Iris pigment epithelial cell (primary cell): ENCODE measurements at places on chromosomes 6 and 20.

DNA sequence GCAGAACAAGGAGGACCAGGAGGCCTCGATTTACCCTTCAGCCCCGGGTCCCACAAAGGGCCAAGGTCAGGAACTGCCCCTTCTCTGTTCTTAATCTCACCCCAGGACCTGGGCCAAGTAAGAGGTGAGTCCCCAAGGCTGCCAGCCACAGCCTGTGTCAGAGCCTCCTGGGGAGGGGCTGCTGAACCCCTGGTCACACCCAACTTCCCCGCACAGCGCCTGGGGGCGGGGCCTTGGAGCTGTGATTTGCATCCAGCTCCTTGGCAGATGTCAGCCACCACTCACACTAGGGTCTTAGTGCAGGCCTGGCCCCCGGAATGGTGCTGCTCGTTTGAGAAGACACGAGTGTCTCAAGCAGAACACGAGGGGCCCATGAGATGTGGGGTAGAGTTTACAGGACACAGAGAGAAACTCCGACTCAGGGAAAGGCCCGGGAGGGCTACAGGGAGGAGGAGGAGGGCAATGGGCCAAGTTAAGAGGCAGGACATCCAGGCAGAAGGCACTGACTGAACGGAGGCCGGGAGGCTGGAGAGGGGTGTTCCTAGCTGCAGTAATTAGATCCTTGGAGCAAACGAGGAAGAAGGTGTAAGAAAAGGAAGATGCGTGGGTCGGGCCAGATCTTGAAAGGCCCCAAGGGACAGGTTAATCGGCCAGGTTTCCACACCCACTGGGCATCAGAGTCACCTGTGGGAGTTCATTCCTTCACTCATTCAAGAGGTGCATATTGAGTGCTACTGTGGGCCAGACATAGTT, 26.9 kb downstream of the ZBP1 start:
- no peak for DNase-seq

DNA sequence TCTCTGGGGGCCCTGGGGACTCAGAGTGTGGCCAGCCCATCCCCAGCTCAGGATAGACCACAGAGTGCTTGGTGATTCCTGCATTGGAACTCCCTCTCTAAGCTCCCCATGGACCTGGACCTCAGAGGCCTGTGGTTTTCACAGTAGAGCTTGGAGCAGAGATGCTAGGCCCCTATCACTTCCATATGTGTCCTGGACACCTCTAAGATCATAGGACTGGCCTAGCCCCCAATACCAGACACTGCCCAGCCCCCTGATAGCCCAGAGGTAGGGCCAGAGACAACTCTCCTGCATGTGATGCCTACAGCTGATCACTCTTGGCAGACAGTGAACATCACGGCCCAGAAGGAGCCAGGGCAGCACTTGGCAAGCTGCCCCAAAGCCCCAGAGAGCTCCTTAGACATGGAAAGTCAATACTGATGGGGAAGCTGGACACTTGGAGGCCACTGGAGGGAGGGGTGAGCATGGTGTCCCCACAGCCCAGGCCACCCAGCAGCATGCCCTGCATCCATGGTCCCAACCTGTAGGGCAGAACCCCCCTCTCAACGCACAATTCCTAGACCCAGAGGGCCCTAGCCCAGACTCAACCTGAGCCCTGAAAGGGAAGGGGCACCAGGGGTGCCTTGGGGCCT, 27.1 kb downstream of the UBD start:
- DNase-seq = no peak

- DNase-seq = no peak
Observed at GRCh38 chr20:53914781-53915445, 155.5 kb downstream of the BCAS1 start.

- no peak for DNase-seq
Observed at GRCh38 chr6:97422171-97422570, 139.2 kb upstream of the MMS22L start.

DNA sequence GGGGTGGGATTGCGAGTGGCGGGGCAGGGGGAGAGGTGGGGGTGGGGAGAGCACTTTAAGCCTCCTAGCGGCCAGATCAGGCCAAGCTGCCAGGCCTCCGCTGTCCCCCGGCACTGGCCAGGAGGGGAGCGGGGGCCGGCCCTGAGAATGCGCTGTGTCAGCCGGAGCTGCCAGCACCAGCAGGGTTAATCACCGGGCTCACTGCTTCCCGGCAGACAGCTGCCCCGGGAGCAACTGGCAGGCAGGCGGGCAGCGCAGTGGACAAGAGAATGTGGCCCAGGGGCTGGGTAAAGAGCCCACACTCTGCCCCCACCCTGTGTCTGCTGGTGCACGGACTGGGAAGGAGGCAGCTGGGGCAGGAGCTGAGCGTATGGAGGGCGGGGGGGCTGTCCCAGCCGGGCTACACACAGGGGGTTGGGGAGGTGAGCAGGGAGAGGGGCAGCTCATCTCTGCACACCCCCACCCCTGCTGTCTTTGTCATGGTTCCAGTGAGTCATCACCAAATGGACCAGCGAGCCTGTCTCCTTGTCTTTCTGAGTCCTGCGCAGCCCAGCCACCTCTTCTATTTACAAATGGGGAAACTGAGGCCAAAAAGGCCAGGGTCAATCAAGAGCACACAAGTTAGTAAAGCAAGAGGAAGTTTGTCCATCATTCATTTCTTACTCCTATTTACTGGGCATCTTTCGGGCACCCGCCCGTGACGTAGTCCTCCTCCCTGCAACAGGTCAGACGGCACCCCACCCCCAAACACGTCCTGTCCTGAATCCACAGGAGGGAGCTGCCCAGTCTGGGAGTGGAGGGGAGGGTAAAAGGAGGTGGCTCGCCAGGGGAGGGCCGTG, 2.1 kb upstream of the LAMA5 start:
- DNase-seq = no peak

DNA sequence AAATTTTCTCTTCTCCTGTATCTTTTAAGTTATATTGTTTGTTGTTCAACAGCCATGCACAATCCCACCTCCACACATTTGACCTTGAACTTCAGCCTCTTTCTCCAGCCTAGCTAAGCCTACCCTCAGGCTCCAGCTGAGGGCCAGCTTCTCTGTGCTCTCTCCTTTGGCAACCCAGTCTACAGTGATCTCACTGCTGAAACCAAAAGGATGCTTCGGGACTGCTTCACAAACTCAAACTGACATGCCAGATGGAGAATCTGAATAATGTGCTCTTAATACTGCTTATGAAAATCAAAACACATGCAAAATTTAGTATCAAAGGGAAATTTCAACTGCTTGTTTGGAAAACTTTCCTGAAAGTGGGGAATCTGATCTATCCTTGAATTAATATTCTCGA, 16.1 kb upstream of the RIN2 start:
- DNase-seq = no peak

GRCh38 chr6:36766399-36766945, 68.8 kb downstream of the RAB44 start:
- no peak for DNase-seq

- DNase-seq = no peak
Observed at GRCh38 chr20:24102290-24102689, 113.7 kb upstream of the GGTLC1 start.

DNA sequence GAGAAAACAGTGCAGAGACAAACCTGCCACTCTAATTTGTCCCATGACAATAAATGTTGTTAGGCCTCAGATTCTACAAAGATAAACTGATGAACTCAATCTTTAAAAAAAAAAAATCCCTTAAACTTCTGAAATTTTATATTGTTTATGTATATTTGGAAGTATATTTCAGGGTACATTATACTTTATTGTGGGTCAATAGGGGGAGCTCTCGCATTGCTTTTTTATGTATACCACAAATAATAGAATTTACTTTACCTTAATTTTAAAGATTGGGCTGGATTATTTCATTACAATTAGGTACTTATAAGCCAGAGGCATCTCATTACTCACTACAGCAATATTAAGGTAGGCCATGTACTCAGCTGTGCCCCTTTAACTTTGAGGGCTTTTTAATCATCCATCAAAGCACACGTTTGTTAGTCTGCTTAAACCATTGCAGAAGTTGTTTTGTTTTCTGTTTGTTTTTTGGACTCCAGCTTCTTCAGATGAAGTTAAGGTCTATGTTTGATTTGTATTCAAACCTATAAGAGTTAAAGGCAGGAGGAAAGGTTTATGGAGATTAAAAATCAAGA, 56.3 kb upstream of the EYA4 start:
- peak; percentile 32 for DNase-seq

GRCh38 chr6:157281570-157281969, 41.7 kb downstream of the TMEM242 start:
- DNase-seq = no peak

GRCh38 chr6:46746696-46747095, at the start of gene ANKRD66:
Gene ANKRD66, plus strand, starts transcription at chr6:46746933. Its CDS starts 5,016 bp downstream, at chr6:46751949.
- no peak for DNase-seq

DNA sequence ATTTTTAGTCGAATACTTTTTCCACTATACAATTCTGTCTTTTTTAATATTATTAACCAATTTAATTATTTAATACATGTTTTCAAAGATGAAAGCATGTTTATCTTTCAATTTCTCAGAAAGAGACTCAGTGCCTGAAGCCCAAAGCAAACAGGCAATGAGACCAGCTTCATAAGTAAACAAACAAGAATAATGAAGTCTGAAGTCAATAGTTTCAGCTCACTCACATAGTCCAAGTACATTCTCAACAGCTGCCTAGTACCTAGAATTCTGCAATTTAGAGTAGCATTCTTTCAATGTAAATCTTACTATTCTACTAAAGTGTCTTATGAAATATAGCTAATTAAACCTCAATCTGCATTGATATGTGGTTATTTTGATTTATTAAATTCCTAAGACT, 626.5 kb upstream of the NRSN1 start:
- DNase-seq = no peak

DNA sequence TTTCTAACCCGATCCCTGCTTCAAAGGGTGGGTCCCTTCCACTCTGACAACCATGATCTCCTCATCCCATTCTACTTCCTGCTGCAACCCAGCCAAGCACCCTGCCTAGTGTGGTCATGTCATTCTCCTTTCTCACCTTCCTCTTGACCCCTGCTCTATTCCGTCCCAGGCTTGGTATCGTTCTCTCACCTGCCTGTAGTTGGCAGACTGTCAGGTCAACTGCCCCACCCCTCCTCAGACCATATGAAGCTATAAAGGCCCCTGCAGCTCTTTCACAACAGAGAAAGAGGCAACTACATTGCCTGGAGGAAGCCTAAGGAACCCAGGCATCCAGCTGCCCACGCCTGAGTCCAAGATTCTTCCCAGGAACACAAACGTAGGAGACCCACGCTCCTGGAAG, at the start of gene MUC21:
TSS of gene MUC21 (plus strand) at position 280 of the 400 bp plus-strand sequence. CDS start 241 bp downstream, outside the sequence.
- no peak for DNase-seq

DNA sequence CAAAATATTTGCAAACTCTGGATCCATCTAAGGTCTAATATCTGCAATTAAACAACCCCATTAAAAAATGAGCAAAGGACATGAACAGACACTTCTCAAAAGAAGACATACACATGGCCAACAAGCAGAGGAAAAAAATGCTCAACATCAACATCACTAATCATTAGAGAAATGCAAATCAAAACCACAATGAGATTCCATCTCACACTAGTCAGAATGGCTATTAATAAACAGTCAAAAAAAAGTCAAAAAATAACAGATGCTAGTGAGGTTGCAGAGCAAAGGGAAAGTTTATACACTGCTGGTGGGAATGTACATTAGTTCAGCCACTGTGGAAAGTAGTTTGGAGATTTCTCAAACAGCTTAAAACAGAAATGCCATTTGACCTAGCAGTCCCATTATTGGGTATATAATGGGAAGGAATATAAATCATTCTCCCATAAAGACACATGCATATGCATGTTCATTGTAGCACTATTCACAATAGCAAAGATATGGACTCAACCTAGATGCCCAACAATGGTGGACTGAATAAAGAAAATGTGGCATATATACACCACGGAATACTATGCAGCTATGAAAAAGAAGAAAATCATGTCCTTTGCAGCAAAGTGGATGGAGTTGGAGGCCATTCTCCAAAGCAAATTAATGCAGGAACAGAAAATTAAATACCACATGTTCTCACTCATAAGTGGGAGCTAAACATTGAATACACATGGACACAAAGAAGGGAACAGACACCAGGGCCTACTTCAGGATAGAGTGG, 9.1 kb downstream of the ZNFX1 start:
- peak; percentile 71 for DNase-seq
